ENCODE measurements at places on chromosomes 5 and 9.

DNA sequence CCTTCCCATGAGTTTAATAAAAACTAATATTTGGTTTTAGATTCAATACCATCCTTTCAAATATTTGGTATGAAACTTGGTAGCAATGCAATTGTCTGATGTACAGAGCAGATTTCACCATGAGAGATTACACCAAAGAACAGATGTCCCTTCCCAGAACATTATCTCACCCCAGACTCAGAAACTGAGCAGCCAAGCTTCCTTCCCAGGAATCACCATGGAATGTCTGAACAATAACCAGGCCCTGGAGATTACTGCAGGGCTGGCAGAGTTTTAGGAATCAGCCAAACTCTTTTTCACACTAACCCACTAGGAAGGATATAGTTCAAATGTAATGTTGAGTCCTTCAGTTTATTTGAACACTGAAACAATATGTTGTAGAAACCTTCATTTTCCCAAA is 23.9 kb downstream of the CLTA start:
- no peak for DNase-seq

- no peak for DNase-seq
Measured at GRCh38 chr9:28801144-28801799, 1228.0 kb upstream of the C9orf72 start.

DNA sequence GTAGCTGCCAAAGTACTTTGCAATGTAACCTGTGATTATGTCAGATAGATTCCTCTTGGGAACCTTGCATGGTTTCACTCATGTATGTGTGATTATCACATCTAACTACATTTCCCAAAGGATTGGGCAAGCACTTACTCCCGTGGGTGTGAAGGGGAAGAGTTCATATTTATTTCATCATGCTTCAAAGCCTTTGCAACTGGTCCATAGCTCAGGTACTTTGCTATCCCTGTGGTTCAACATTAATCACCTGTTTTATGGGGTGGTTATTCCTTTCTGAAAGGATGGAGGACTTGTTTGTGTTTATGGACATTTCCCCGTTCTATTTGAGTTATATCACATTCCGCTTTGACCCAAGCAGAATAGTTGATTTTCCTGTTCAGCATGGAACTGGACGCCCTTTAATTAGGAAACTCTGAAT is 13.6 kb upstream of the ERMP1 start:
- no peak for DNase-seq

DNA sequence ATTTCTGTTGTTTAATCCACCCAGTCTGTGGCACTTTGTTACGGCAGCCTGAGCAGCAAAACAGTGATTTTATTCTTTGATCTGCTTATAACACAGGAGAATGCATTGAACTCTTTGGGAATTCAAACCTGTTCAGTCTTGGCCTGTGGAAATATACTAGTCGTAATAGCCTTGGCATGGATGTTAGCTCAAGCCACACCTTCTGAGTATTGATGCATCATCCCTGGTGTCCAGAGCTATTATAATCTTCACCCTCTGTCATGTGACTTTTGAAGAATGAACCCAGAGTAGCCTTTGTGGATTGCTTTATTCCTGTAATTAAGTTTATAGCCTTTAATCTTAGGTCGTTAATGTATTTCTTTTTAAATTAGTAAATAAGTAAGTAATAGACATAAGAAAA is 50.8 kb upstream of the TEX48 start:
- DNase-seq = no peak

DNA sequence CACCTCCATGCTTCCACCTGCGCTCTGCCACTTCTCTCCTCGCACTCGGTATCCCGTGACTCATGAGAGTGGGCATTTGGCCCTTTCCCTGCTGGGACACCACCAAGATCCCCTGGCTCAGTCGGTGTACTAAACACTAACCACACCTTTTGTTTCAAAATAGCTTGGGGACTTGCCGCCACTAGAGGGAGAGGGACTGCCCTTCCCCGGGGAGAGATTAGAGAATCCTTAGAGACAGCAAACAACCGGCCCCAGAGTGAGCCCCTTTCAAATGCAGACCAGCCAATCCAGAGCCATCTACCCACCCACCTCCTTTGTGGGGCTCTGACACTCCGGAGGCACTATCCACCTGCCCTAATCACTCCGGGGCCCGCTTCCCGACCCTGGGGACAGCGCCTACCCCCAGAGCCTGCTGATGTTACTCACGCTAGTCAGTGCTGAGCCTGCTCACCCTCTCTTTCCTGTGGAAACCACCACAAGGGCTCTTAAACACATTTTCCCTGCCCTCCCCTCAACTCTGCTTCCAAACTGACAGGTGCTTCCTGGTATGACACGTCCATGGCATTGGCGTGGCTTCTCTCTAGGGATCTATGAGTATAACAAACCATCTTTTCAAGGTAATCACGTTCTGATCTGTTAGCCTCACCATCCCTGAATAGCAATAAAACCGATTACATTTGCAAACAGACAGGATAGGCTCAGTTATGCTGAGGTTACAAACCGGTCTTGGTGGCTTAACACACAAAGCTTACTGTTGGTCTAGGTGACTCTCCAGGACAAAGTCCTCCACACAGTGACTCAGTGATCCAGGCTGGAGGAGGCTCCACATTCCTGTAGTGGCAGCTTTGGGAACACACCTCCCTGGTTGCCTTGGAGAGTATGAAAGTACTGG is 180.1 kb upstream of the MVB12B start:
- no peak for DNase-seq

GRCh38 chr5:170273968-170274710 is 23.4 kb downstream of the LCP2 start:
- DNase-seq = no peak

- DNase-seq = no peak
Measured at GRCh38 chr5:44868541-44868940, 59.8 kb downstream of the MRPS30 start.

GRCh38 chr5:171644536-171644935 is 141.1 kb upstream of the SMIM23 start:
- DNase-seq = no peak

- DNase-seq = no peak
Measured at GRCh38 chr5:175478008-175478383, 364 bp upstream of the SFXN1 start.

- DNase-seq = no peak
Measured at GRCh38 chr9:93262537-93263310, 78.8 kb downstream of the WNK2 start.

DNA sequence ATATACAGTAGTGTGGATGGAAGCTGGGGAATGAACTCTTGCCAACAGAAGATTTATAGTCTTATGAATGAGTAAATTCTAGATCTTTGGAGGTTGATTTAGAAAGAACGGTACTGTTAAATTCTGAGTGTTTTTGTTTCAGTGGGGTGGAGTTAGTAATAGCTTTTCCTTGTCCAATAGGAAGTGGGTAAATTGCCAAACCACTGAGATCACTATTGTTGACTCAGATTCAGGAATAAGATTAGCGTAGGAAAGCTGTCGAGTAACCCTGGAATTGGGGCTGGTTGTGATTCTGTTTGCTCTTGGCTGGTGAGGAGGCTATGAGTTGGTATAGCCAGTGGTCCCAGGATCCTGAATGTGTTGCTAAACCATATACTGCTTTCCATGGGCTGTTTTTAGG is 155.6 kb downstream of the ARHGAP26 start:
- no peak for DNase-seq

GRCh38 chr5:17217493-17218352 is at the start of gene BASP1:
Gene BASP1, plus strand, starts transcription at chr5:17217631. Its CDS starts 57,586 bp downstream, at chr5:17275217.
- no peak for DNase-seq
